ENCODE measurements at places on chromosomes 1 and 21.

DNA sequence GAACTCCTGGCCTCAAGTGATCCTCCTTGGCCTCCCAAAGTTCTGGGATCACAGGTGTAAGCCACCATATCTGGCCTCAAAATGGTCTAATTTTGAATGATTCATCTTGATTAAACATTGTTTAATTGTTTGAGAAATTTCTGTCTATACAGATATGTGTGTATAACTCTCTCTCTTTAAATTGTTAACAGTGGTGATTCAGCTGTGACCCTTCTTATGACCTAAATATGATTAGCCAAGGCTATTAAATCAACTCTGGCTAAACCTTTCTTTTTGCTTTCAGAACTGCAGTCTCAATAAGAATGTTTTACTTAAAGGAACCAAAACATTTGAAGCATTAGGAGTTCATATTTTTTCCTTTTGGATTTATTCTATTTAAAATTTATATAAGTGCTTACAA is 19.2 kb upstream of the B3GALT5 start:
- DNase-seq: no peak

DNA sequence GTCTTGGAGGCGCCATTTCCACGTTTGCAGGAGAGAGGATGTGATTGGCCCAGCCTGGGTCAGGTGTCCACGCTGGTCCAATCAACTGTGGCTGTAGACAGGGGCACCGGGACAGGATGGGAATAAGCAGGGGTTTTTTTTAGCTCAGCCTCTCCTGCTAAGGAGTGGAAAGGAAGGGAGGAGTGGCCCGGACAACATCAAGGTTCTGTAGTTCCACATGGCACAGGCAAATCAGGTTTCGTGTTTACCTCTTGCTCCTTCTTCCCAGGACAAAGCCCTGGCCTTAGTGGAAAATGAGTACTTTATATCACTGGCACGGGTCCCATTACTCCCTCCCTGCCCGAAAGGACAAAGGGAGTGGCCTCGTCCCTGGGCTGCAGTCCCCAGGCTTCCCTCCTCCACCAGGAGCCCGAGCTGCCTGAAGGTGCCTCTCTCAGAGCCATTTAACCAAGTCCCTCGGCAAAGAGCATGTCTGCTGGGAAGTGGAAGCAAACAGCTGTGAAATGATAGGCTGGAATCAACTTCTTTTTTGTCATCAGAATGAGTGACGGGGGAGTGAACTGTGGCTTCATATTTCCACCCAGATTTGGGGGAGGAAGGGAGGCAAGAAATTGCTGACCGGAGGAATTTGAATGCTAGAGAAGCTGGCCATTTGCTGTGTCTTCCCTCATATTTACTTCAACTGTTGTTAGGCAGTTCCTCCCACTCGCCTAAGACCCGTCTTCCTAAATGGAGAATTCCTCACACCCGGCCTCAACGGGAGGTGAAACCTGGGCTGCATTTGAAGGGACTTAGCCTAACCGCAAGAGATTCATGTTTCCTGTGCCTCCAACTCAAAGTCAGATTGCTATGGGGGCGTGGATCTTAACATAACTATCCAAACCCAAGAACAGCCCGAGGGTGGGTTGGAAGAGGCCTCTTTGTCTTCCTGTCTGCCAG is 84.9 kb upstream of the SLC44A3 start:
- DNase-seq: peak; percentile 38

GRCh38 chr1:89633800-89634625 is 1.1 kb downstream of the LRRC8C start:
- peak; percentile 34 for DNase-seq

- DNase-seq: no peak
Observed at GRCh38 chr1:21775985-21776562, 6.9 kb downstream of the USP48 start.

GRCh38 chr1:115220340-115221270 is 117.4 kb downstream of the NGF start:
- DNase-seq: no peak

GRCh38 chr1:1540090-1540817 is at the start of gene TMEM240:
Gene TMEM240 (minus strand): TSS chr1:1540624. CDS start chr1:1540346, 278 bp downstream.
- peak; percentile 45 for DNase-seq

DNA sequence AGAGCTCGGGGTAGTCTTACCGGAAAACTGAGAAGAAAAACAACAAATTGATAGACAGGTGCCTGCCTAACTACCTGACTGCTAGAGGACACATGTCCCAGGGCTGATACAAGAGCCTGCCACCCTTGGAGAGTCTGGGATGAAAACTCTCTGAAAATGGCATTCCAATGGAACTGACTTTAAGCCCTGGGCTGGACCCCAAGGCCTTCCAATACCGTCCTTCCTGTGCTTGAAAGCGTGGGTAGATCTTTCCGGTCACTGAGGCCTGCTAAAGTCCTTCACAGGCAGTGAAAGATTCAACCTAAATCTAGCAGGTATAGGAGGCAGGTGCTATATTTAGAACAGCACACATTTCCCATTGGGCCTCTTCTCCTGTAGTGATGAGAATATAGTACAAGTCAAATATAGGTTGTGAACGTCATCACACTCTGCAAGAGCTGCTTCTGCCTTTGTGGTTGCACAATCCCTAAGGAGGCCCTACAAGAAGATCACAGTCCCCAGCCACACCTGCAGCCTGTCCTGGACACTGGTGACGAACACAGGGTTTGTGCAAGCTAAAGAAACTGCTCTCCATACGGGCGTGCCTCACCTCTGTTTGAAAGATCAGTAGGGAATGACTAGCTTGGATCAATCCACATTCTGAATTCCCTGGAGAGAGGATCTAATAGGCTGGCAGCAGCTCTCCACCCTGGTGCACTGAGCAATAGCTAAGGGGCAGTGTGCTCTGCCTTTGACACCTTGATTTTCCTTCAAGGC is 876 bp upstream of the CHML start:
- no peak for DNase-seq
